ENCODE measurements at places on chromosomes 7 and 10.

DNA sequence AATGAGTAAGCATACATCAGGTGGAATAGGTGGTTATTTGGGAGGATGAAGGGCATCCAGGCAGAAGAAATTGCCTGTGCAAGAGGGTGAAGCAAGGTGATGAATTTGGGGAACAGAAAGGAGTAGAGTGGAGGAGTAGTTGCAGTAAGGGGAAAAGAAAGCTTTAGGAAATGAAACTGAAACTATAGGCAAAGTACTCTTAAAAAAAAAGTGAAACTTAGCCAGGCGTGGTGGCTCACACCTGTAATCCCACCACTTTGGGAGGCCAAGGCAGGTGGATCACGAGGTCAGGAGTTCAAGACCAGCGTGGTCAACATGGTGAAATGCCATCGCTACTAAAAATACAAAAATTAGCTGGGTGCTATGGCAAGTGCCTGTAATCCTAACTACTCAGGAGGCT, 17.6 kb downstream of the NUP205 start:
- no peak for DNase-seq

DNA sequence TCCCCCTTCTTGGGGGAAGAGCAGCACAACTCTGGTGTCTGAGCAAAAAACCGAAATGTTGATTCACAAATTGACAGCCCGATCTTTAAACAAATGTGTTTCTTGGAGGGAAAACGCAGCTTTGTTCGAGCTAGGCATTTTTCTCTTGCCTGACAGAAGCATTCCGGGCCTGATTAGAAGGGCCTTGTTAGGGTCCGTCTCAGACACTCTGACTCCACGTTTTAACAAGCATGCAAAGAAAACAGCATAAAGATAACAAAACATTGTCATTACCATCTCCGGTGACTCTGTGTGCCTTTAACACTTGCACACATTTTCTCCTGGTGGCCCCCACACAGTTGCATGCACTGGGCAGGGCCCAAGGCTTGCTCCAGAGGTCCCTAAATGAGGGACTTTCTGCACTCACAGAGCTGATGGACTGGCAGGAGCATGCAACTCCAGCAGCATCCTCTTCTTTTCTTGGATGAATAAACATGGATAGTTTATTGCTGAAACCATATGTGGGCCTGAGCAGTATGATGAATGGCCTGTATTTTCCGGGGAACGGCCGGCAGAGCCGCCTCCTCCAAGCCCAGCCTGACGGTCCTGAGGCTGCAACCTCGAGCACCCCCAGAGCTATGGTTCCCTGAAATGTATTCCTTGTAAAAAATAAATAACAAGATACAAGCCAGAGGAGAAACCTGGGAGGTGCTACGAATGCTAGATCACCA, 50.9 kb downstream of the EBF3 start:
- DNase-seq, result no peak

DNA sequence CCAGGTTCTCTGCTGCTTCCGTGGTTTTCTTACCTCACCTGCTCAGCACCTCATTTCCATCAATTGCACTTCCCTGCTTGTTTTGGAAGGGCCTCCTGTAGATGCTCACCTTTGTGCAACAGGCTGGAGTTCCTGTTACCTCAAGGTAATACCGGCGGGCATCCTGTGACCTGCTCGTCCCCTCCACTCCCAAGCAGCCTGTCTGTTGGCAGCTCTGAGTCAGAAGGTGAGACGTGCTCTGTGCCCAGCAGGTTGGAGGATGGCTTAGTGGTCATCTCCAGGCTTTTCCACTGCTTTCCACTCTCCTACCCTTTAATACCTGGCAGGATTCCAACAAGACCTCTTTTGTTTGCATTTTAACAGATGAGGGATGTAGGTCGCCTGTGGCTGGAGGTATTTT, 86.0 kb downstream of the CAMK1D start:
- no peak for DNase-seq

DNA sequence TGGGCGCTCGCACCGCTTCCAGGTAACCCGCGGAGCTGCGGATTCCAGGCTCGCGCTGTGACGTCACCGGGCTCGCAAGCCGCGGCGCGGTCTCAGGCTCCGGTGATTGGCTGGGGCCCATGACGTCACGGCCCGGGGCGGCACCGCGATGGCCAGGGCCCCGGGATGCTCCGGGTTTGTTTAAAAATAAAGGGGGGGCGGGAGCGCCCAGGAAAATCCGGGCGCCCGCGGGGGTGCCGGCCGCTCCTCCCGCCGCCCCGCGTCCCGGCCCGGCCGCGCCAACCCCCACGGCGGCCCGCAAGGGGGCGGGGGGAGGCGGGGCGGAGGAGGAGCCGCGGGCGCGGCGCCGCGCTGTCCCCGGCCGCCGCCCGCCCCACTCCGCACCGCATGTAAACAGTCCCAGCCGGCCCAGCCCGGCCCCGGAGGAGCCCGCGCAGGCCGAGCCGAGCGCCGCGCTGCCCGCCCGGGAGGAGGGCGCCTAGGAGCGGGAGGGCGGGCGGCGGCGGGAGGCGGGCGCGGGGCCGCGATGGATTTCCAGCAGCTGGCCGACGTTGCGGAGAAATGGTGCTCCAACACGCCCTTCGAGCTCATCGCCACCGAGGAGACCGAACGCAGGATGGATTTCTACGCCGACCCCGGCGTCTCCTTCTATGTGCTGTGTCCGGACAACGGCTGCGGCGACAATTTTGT, at the start of gene MTURN:
Gene MTURN (plus strand): TSS at position 376 of the 690 bp plus-strand sequence. CDS start 151 bp downstream, at position 527.
- DNase-seq, result peak; percentile 86

DNA sequence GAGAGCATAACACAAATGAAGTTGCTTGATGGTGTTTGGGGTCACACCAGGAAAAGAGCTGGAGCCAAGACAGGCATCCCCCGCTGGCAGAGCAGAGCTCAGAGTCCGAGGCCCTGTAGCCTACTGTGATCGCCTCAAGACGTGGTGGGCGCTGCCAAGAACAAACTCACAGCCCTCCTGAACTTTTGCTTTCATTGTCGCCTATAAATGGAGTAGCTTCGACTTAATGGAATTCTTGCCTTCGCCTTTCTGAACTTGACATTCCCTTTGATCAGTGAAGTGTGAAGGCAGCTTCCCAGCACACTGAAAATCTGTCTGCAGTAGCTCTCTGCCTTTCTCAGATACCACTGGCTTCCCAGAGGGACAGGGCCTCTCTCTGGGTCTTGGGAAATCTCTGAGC, 21.3 kb downstream of the CPXM2 start:
- peak; percentile 9 for DNase-seq

DNA sequence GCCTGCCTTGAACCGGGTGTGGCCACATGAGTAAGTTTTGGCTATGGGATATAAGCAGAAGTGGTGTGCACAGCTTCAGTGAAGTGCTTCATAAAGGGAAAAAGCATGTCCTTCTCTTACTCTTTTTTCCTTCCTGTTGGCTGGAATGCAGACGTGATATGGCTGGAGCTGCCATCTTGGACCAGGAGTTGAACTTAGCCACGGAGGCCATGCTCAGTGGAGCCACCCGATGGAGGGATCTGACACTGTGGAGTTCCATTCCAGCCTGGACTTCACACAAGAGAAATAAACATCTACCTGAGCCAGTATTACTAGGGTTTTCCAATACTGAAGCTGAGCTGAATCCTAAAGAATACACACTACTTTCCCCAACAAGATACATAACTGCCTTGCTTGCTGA, 52.3 kb downstream of the CCDC3 start:
- no peak for DNase-seq

GRCh38 chr7:37045681-37046179, 321.4 kb upstream of the AOAH start:
- no peak for DNase-seq

DNA sequence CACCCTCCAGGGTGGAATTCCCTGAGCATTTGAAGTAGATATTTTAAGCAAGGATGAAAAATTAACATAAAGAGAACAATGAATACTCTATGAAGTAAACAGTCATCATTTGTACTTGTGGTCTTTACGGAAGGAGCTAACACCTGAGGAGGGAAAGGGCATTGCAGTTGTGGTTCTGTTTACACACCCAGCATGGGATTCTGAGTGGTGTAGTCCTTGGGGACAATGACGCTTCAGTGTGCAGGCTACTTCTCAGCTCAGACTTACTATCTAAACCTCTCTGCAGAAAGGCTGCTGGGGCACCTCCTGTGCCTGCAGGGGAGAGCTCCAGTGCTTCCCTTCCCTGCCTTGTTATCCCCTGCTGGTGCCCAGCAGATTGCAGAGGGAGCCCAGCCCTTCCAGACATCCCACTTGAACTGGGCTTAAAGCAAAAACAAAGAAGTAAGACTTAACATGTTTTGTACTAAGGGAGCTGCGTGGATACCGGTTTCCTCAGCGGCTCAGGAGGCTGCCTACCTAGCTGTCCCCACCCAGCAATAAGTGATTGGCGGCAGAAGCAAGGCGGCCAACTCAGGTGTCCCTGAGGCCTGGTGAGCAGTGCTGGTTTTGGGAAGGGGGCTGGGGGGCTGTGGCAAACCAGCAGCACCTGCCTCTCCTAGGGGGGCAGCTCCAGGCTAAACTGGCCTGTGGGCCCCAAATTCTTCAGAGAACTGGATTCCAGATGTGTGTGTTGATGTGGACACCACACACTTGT, 89.1 kb downstream of the CELF2 start:
- DNase-seq, result no peak

DNA sequence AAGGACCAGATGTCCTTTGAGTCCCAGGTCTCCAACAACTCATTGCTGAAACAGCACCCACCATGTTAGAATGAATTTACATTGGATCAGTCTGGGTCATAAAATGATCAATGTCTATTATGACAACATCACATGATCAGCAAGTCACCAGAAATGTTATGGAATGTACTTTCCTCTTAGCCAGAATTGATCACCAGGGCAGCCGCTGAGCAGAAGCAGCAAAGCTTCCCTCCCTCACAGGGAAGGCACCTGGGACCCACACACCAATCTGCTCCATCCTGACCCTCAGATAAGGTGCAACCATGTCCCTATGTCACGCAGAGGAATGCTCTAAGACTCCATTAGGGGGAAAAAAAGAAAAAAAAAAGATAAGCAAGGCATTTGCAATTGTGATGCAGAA, 30.0 kb downstream of the FGFR2 start:
- no peak for DNase-seq

DNA sequence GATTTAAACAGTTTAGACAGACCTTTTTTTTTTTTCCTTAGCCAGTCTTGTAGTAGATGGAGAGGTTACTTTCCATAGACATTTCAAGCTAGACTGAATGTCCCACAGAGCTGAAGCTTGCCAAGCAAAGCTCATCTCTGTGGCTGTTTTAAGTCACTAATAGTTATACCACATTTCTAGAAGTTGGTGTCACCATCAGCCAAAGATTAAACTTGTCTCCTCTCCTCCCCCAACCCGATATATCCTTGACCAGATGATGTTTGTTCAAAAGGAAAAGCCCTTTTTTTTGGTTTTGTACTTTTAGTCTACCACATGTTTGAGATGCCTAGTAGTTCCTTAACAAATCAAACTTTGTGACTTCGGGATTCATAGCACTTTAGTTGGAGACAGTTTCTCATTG, 66.1 kb downstream of the ADD3 start:
- peak; percentile 56 for DNase-seq

GRCh38 chr7:43302211-43302711, 189.8 kb downstream of the HECW1 start:
- DNase-seq, result peak; percentile 46

GRCh38 chr10:129545261-129545660, 78.2 kb downstream of the MGMT start:
- peak; percentile 5 for DNase-seq

DNA sequence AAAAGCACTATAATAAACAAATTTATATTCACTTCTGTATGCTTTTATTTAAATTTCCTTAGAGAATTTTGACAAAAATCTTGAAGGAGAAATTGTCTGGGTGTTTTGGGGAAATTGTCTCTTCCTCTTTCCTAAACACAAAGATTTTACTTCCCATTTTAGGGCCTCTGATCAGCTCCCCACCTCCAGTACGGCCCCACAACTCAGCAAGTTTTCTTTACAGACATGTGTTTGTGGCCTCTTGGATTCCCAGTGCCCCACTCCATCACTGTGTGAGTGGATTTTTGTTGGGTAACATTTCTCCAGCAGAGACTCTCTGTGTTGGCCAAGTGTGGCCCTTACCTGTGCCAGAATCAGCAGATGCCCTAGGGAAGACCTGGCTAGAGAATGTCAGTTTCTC, 182.8 kb upstream of the CDC14C start:
- DNase-seq, result no peak

DNA sequence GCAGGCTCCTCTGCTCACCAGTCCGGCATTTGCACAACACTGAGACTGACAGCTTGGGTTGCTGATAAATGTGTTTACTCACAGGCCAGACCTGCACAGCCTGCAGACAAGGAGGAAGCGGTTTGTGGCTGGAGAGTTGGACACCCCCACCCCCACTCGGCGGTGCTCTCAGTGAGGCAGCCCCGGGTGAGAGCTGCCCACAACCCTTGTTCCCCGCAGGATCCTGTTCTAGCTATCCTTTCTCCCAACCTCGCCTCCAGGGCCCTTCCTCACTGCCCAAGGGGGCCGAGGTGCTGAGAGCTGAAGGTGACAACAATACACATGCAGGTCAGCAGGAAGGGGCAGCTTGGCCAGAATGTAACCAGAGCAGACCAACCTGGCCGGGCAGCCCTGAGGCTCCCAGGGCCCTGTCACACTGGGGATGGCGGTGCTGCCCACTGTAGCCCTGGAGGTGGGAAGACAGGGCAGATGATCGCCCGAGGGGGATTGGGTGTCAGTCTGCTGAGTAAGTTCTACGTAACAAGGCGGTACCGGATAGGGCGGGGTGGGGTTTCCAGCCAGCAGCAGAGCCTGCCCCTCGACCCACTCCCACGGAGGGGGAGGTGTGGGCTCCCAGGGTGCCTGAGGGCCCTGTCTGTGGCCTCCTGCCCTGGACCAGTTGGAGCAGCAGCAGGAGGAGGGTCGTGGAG, 2.1 kb upstream of the ADAM8 start:
- DNase-seq, result no peak

DNA sequence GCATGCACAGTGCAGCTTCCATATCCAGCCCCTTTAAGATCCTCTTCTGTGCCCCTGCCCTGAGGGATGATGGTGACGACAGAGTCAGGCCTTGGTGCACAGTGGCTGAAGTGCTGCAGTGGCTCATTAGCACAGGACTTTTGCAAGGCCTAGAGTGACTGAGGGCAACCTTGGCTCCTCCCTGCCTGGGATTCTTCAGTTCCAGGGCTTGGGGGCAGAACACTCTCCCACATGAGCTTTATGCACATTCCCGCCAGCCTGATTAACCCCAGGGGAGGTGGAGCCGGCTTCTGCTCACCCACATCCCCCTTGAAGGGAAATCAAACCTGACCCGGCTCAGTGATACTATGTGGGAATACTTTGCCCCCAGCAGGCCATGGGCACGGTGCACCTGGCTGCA, 253.4 kb downstream of the GALNT17 start:
- DNase-seq, result no peak

GRCh38 chr7:105826143-105826542, 50.3 kb downstream of the ATXN7L1 start:
- no peak for DNase-seq
